Muscle of arm (tissue), 14 donors: ENCODE measurements at places on chromosomes 2 and 18.

- DNase-seq, result no peak
Observed at GRCh38 chr2:140658760-140659692, 1471.8 kb downstream of the LRP1B start.

DNA sequence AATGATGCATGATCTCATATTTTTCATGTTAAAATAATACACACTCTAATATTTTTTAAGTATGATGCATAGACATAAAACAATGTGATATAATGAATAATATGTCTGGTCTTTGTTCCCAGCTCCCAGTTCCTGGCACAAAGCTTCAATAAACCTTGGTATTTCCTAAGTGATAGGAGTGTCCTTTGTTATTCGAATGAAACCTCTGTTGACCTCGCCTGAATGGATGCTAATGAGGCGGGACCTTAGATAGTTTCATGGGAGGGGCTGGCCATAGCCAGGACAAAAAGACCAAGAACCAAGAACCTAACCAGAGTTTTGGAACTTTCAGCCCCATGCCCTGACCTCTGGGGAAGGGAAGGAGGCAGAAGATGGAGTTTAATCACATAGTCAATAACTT, 257.7 kb upstream of the COPS8 start:
- no peak for DNase-seq

DNA sequence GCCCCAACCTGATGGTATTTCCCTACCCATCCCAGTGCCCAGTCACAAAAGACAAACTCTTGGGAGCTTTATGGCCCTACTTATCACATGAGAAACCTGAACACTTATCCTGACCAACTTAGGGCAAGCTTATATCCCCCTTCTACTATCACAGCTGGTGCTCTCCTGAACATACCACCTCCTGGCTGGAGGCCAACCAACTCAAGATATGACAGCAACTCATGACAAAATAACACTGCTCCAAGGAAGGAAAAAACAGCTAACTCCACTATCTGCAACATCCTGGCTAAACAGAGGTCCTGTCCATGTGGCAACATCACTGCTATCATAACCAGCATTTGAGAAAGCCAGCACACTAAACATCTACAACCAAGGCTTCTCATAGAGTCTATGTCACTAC, 20.9 kb upstream of the CLASP1 start:
- no peak for DNase-seq

DNA sequence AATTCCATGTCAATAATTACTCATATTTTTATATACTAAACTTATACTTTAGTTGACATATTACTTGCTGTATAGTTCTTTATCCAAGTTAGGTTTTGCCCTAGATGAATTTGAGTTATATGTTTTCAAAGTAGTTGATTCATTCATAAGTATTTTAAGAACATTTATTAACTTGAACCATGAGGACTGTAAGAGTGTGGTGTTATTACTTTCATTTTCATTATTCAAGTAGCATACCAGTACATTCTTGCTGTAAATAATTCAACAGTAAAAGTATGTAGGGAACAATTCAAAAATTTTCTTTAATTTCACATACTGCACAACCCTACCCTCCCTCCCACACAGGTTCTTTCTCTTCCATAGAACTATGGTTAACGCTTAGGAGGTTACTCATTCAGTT, 75.4 kb downstream of the ANKRD12 start:
- no peak for DNase-seq

DNA sequence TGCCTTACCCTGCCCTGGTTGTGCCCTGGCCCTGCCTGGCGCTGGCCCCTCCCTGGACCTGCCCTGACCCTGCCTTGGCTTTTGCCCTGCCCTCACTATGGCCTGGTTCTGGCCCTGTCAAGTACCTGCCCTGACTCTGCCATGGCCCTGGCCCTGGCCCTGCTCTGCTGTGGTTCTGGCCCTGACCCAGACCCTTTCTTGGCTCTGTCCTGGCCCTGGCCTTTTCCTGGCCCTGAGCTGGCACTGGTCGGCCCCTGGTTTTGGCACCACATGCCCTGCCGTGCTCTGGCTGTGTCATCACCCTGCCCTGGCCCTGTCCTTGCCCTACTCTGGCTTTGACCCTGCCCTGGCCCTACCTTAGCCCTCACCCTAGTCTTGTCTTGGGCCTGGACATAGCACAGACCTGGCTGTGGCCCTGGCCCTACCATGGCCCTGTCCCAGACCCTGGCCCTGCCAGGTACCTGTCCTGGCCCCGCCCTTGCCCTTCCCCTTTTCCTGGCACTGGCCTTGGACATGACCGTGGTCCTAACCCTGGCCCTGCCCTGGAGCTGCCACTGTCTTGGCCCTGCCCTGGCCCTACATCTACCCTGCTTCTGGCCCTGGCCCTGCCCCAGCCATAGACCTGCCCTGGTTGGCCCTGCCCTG, 4.8 kb upstream of the ANKRD62 start:
- no peak for DNase-seq

DNA sequence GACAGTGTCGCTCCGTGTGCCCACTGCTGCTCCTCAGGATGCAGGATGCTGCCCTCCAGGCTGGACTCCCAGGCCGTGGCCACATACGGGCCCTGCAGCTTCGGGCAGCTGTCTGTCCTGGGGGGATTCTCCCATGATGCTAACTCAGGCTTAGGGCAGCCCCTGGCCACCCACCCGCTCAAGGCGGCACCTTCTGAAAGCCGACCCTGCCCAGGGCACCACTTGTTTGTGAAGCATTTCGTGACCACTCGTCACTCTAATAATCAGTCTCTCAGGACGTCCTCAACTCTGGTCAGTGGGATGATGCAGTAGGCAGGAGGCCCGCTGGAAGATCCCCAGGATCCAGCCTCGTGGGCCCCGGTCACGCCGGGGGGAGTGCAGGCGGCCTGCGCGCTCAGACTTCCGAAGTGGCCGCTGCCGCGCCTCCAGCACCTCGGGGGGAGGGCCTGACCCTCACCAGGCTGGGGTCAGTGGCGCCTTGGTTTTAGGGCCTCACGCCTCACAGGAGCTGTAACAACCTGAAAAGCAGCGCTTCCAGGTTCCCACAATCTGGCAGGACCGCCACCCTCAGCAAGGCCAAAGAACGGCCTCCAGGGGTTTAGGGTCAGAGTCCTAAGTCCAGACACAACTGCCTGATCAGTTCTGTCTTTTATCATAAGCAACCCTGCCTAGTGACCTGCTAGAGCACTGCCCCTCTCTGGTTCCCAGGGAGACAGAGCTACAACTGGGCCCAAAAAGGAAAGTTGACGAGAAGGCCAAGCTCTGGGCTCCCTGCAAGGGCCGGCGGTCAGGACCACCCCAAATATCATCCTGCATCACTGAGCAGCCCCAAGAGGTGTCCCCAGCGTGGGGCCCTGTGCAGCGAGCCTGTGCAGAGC, 53.0 kb downstream of the EIPR1 start:
- no peak for DNase-seq

DNA sequence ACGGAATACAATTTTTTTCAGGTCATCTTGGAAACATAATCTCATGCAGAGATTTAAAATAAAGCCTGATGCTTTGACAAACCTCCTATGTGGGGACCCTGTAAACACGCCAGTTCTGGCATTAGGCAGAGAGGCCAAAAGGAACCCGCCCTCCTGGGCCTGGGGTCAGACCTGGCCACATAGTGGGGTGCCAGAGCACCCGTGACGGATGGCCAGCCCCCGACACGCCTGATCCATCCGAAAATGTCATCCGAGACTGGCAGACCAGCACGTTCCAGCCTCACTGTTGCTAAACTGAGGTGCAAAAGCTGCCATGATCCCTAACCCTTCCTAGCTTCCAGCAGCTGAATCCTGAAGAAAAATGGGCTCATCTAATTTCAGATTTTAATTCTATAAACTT, 222.6 kb upstream of the SALL3 start:
- DNase-seq, result no peak

DNA sequence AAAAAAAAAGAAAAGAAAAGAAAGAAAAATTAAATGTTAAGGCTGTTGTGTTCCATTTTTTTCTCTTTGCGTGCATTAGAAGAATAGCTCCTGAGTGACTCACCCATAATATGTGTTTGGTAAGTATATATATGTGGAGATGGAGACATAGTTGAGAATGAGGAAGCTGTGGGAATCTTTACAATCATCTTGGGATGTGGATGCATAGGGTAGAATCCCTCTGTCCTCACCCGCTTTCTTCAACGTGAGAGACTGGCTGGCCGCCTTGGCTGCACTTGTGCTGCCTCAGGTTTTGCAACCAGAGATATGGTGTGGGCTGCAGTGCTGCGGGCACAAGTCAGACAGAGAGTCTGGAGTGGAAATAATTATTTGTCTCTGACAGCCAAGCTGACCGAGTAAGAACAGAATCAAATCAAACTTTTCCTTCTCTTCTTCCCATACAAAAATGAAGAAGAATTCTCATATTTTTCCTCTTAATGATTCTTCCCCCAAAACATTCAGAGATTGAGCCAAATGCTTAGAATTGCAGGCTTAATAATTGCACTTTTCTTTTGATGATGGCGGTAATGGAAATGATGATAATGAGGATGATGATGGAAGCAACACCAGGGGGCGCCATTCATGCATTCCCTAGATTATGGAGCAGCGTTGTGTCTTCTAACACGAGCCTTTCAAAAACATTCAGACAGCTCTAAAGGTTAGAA, 48.5 kb downstream of the SERPINB7 start:
- no peak for DNase-seq

GRCh38 chr2:108923019-108923700, 65.9 kb downstream of the EDAR start:
- no peak for DNase-seq

GRCh38 chr18:41391616-41392595, 563.1 kb upstream of the PIK3C3 start:
- peak; percentile 54 for DNase-seq

DNA sequence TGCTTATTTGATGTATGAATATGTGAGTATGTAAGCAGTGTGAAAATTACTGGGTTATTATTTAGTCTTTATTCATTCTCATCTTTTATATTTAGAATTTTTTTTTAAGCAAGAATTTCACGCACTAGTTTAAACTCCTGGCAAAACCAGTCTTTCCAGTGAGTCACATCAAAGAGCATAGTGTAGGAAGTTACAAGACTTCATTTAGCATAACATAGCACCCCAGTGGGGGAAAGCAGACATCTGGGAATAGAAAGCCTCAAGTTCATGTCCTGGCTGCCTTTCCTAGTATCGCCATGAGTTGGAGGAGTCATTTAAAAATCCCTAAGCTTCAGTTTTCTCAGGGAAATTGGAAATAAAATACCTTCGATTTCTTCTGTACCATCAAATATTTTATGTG, 408.3 kb downstream of the NUP35 start:
- no peak for DNase-seq

GRCh38 chr2:239884051-239884405, 141.1 kb downstream of the NDUFA10 start:
- DNase-seq, result no peak

DNA sequence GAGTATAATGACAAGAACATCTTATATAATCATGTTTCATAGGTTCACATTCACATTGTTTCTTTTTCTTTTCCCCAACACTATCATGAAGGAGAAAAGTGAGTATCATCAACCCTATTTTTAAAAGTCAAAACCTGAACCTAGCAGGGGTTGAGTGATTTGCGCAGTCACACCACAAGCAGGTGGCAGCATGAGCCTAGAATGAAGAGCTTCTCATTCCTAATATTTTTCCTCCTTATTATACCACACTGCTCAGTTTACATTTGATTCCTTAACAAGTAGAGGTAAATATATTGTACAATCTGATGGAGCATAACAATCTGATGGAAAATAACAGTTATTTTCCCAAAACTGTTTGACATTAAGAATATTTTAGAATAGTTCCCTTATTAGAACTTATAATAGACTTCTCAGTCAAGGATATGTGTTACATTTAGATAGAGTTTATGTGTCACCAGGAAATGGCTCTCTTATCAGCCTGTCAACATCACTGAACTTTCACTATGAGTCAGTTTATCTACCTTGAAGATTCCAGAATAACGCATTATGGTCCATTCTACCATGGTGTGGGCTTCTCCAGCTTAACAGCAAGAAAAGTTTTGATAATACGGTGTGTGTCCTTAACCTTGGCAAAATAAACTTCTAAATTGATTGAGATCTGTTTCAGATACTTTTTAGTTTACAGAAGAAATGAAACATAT, 119.5 kb downstream of the NEB start:
- DNase-seq, result no peak

GRCh38 chr2:232513353-232513752, 6.8 kb upstream of the PRSS56 start:
- DNase-seq, result no peak

DNA sequence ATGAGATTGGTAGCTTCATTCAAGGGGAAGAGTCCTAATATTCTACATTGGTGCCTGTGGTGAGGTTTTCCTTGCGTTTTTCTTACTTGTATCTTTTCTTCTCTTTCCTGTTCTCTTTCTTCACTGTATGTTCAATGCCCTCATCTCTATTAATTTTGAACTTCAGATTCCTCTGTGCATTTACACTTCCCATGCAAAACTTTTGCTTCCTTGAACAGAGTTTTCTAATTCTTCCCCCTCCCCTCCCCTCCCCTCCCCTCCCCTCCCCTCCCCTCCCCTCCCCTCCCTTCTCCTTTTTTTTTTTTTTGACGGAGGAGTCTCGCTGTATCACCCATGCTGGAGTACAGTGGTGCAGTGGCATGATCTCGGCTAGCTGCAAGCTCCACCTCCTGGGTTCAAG, 388.3 kb downstream of the LRRTM1 start:
- DNase-seq, result no peak

GRCh38 chr2:99678625-99679024, 188.8 kb upstream of the REV1 start:
- no peak for DNase-seq

- no peak for DNase-seq
Observed at GRCh38 chr2:224569654-224570053, 15.5 kb downstream of the CUL3 start.

- DNase-seq, result peak; percentile 67
Observed at GRCh38 chr2:25251422-25252273, 83.3 kb upstream of the POMC start.

DNA sequence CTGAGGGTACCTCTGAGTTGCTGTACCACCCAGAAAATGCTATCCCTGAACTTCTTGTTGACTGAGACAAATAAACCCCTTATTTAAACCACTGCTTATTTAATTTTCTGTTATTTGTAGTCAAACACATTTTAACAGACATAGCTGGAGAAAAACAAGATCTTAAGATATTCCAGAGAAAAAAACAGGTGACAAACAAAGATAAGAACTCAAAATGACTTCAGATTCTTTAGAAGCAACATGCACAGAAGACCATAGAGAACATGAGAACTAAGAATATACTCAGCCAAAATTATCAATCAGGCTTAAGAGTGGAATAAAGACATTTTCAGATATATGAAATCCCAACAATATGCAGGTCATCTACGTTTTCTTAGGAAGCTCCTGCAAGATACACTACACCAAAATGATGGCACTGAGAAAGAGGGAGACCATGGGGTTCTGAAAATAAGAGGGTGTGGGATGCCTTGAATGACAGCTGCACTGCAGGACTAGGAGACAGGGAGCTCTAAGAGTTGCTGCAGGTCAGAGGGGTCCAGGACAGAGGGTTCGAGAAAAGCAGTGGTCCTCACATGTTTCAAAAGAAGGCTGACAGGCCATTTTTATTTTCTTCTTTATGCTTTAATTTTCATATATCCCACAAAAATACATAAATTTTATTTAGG, 38.4 kb downstream of the ADAM17 start:
- DNase-seq, result no peak

DNA sequence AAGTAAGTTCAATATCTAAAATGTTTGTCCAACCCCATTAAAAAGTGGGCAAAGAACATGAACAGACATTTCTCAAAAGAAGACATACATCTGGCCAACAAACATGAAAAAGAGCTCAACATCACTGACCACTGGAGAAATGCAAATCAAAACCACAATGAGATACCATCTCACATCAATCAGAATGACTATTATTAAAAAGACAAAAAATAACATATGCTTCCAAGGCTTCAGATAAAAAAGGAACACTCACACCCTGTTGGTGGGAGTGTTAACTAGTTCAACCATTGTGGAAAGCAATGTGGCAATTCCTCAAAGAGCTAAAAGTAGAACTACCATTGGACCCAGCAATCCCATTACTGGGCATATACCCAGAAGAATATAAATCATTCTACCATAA, 931.1 kb downstream of the LRP1B start:
- DNase-seq, result no peak
